PC-9 (cell line): ENCODE measurements at places on chromosomes 2 and 18.

DNA sequence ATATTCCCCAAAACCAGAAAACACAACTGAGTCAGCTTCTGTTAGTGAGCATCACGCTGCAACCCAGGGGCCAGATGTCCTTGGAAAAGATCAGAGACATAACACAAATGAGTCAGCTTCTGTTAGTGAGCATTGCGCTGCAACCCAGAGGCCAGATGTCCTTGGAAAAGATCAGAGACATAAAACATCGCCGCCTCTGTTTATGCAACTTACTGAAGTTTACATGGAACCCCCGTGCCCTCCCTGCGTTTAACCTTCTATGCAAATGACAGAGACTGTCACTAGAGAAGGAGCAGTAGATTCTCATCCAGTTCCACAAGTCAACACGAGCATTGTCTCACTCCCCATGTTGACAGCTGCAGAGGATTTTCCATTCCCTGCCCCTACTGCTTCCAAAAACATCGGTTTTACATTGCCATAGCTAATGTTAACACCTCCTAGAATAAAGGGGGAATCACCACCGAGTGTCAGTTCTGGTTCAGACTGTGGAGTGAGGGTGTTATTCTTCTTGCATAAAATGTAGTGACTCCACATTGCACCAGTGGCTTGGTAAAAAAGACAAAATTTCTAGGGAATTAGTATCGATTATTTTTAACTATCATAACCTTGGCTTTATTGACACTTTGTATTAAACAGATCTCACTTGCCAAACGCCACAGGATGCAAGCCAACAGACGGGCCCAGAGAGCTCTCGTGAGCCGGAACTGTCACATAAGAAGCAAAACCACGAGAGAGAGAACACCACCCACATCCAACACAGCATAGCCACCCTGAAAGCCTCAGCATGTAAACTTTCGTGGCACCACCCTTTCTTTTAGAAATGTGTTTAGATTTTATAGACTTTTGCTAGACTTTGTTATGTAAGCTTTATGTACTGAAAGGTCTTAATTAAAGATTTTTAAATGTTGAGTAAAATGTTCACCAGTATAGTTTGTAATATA, 87.7 kb downstream of the SH3YL1 start:
- no peak for DNase-seq

DNA sequence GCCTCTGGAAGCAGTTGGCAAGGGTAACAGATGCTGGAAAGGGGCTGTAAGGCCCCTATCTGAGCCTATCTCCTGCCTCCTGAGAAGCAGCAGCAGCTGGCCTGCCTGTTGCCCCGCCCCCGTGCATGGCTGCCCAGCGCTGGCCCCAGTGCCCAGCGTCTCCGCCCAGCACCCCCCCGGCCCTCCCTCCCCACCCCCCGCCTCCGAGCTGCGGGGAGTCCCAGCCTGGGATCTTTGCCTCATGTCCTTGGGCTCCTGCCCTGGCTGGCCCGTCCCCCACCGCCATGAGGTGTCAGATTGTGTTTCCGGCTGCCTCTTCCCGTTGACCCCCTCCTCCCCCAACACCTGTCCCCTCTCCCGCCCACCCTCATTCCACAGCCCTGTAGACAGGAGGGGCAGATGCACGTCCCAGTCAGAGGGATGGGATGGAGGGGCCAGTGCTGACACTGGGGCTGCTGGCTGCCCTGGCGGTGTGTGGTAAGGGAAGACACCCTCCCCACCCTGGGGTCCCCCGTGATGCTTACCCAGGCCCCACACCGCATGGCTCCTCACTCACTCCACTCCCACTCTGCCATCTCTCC, at the start of gene CHRND:
Gene CHRND, plus strand, starts transcription at position 370 of the 581 bp plus-strand sequence. Its CDS starts 56 bp downstream, at position 426.
- no peak for DNase-seq

- DNase-seq: no peak
These were observed 108.5 kb downstream of the STK39 start for GRCh38 chr2:168138901-168139300.

DNA sequence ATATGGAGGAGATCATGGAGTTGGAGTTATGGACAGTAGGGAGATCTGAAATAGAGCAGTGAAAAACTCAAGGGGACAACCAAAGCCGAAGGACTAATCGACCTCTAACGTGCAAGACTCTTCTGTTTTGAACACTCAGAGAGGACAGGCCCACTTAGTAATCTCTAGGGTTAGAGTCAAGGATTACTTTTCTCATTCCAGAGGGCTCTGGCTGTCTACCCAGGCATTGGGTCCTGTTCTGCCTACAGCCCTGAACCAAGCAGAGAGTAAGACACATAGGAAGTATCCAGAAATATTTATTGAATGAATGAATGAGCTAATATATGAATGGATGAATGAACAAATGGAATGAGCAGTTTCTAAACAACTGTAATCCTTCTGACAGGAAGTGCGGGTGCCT, 50.3 kb upstream of the PKDCC start:
- DNase-seq: peak; percentile 17

DNA sequence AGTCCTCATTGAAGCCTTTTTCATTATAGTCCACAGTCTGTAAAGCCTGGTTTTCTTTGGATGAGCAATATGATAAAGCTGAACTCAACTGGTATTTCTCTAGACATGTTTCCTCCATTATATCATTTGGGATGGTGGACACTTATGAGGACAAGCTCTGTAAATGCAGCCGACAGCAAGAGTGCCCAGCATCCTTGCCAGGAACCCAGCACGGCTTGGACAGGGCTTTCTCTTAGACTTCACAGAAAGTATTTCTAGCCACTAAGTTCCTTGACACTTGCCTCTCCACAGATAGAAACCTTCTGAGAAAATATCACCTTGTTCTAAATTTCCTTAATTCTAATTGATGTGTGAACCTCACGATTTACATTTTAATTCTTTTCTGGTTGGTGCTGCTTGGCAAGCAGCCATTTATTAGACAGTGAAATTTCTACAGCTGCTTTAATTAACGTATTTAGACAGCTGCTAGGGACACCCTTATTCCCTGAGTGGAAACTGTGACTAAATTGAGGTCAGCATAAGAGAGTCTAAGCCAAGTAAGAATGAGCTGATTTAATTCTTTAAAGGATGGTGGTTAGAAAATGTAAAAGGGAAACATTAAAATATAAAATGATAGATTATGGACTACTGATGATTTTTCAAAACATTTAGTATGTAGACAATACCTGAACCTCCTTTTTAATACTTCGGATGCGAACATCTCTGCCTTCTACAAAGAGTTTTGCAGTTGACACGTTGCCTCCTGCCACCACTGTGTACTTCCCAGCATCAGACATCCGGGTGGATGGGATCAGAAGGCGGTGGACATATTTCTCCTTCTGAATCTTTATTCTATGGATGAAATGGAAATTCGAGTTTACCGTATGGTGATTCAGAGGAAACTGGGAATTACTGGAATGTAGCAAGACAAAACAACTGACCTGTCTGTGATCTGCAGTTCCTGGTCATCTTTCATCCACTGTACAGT, 39.8 kb downstream of the TTN start:
- DNase-seq: no peak

DNA sequence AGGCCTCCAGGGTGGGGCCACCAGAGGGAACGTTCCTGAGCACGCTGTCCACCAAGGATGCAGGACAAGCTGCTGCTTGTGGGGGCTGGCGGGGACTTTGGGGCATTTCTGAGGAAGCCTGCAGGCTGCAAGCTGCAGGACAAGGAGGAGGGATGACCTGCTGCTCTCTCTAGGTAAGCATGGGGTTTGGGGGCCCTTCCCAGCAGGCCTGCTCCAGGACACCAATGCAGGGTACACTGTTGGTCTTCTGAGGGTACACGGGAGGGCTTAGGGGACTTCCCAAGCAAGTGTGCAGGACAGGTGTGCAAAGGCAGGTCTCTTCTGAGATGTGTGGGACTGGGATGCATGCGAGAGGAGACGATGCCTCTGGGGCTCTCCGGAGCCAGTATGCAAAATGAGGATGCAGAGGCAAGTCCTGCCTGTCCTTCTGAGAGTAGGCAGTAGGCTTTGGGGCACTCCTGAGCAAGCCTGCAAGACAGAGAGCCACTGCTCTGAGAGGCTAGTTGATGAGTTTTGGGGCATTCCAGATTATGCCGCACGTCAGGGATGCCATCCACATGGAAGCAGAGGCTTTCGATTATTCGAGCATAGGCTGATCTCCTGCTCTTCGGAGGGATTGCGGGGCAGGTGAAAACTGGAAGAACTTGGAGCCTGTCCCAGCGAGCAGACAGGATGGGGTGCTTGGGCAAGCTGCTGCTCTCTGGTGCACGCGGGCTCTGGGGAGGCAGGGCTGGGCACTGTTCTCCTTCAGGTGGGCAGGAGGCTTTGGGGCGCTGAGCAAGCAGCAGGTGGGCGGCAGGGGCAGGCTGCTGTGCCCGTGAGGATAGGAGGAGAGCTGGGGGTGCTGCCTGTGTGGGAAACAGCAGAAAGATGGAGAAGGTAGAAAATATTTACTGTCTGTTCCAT, 44.6 kb downstream of the CNGA3 start:
- no peak for DNase-seq

GRCh38 chr2:236052926-236053821, 115.0 kb downstream of the GBX2 start:
- peak; percentile 20 for DNase-seq

GRCh38 chr18:22839340-22839821, 93.7 kb upstream of the RBBP8 start:
- DNase-seq: no peak

DNA sequence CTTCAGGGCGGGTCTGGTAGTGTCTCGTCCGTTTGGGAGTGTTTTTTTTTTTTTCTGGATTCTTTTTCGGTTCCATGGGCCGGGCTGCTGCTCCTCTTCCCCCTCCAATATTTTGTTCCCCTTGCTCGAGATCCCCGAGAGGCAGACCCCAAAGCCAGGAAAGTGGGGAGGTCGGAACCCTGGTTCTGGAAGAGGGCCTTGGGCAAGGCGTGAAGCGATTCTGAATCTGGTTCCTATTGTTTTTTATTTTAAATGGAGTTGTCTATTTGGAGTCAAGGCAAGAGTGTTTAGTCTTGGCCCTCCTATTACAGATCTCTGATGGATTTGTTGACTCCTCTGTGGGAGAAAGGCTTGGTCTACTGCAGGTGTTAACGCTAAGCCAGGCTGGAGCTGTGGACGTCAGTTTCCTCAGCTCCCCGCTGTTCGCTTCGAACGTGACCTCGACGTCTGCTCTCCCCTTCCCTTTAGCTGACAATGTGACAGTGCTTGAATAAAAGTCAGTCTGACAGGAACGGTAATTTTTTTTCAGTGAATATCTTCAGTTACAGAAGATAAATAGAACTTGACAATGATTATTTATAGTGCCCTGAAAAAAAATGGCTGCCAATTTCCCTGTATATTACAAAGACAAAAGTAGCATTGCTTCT, 683 bp upstream of the DNAJC27 start:
- DNase-seq: no peak

- DNase-seq: no peak
These were observed 58.4 kb downstream of the GYPC start for GRCh38 chr2:126714191-126714965.

DNA sequence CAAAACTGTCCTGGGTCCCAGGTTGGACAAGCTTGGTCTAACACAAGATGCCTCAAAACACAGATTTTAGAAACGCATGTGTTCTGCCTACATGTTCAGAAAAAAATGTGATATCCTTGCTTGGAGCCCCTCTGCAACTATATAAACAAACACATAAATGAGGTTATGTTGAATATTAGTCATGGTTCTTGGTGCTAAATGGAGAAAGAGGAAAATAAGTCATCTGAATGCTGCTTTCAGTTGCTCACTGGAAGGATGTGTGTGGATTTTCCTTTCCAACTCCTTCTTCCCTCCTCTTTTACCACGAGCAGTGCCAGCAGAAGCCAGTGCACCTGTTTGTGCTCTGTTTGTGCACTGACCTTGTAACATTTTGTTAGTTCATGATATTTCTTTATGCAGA, 85.3 kb downstream of the PIEZO2 start:
- no peak for DNase-seq

GRCh38 chr2:69465513-69466456, 28.6 kb upstream of the NFU1 start:
- DNase-seq: no peak

- no peak for DNase-seq
These were observed 167.2 kb downstream of the TCF4 start for GRCh38 chr18:55420665-55421307.

DNA sequence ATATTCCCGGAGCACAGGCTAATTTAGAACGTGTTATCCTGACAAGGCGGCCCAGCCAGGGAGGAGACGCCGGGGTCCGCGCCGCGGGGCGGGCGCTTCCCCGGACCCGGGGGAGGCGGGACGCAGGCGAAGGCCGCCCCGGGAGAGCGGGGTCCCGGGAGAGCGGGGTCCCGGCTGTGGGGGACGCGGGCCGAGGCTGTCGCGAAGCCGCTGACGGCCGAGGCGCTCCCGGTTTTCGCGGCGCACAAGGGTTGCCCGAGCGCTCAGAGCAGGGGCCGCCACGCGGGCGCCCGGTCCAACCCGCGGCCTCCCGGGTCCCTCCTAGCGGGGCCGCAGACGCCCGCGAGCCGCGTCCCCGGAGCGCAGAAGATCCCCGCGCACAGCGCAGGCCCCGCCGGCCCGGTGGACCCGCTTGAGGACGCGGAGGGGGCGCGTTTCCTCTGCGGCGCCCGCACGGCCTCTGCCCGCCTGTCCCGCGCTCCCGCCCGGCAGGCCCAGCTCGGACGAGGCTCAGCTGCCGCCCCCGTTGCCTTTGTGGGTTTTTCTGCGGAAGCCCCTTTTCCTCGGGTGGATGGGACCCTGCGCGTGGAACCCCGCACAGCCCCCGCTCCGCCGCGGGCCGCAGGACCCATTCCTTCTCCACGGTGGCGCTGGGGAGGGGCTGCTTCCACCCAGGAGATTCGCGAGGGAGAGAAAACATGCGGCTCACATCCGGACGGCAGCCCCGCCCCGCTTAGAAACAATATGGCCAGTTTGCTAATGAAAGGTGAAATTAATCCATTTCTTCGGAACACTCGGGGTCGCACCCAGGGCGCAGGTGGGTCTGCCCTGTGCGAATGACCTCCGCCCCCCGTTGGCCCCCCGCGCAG, 9.6 kb upstream of the KCNG2 start:
- no peak for DNase-seq

DNA sequence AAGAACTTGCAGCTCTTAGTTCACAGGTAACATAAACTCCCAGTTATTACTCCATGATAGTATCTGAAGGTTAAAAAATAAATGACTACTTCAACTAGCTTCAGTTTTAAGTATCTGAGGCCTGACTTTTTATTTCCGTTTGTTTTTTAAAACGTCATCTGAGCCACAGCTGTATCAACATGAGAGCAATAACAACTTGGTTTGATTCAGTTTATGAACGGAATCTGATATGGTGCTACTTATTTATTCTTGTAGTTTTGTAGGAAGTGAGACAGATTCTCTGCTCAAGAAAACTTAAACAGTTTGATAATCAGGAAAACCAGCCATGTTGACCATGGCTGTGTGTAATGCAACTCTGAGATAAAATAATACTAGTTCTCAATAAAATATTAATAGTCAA, 34.9 kb downstream of the NAB1 start:
- no peak for DNase-seq

DNA sequence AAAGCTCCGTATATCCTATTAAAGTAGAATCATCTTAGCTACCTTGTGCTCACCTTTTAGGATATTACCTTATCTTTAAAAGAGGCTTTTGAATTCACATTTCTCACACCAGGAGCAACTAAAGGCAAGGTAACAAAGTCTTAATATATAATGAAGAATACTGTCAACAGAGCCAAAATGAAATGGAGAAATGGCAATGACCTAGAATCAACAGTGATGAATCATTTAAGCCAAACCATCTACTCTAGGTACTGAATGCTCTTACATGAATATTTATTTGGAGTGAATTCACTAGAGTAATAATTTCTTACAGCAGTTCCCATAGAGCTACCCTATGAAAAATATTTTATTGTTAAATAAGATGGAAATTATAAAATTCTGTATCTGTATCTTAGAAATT, 421.0 kb downstream of the RND3 start:
- no peak for DNase-seq
